Uterine smooth muscle cell (primary cell): ENCODE measurements at places on chromosomes 5 and 9. TPM values are rescaled to one million over a fixed set of nuclear protein-coding genes. Genes with fewer than 3 reads are reported as not detected.

Gene SLC46A2
- not detected in 2 replicates for total RNA-seq

Gene PCDHGA12
- 15.5 and 21.5 TPM in 2 replicates for total RNA-seq

Gene CNTNAP3
- 0.55 and 0.87 TPM in 2 replicates for total RNA-seq

Gene SLC25A48
- under 0.01 TPM in 1 of 2 replicates, not detected in the other for total RNA-seq

Gene DMRT3
- total RNA-seq, result not detected in 2 replicates

Gene UNC5A
- not detected in 2 replicates for total RNA-seq

Gene GALNT12
- 69.5 and 98.7 TPM in 2 replicates for total RNA-seq

Gene C9orf152
- under 0.01 TPM in 1 of 2 replicates, not detected in the other for total RNA-seq

Gene GALNT10
- 10.0 and 23.2 TPM in 2 replicates for total RNA-seq

Gene SHOC1
- under 0.01 TPM in 1 of 2 replicates, not detected in the other for total RNA-seq

Gene RBM22
- total RNA-seq, result 19.0 and 24.9 TPM in 2 replicates

Gene FBP2
- total RNA-seq, result not detected in 2 replicates

Gene NME5
- total RNA-seq, result 1.7 and 3.4 TPM in 2 replicates

Gene DDX4
- total RNA-seq, result not detected in 2 replicates

Gene DENND4C
- 79.1 and 80.3 TPM in 2 replicates for total RNA-seq

Gene ARL14EPL
- total RNA-seq, result 0.89 TPM in 1 of 2 replicates, not detected in the other

Gene IL7R
- 4.9 and 20.7 TPM in 2 replicates for total RNA-seq

Gene CDH10
- total RNA-seq, result 0.87 and 1.4 TPM in 2 replicates

Gene LAMC3
- 0.89 and 1.00 TPM in 2 replicates for total RNA-seq

Gene OXCT1
- total RNA-seq, result 51.4 and 66.0 TPM in 2 replicates

Gene RASGRF2
- total RNA-seq, result 12.5 and 14.3 TPM in 2 replicates

Gene IGFBPL1
- 0.12 TPM in 1 of 2 replicates, not detected in the other for total RNA-seq

Gene DRD1
- not detected in 2 replicates for total RNA-seq

Gene SRD5A1
- total RNA-seq, result 13.6 and 16.3 TPM in 2 replicates

Gene EQTN
- not detected in 2 replicates for total RNA-seq
